Epithelial cell of proximal tubule (primary cell): ENCODE measurements at places on chromosomes 13 and 19. TPM values are rescaled to one million over a fixed set of nuclear protein-coding genes. Genes with fewer than 3 reads are reported as not detected.

Gene HSPH1
- total RNA-seq: 50.9 and 68.9 TPM in 2 replicates

Gene PRODH2
- total RNA-seq: not detected in 2 replicates

Gene SCEL
- 4.8 and 8.5 TPM in 2 replicates for total RNA-seq

Gene PODNL1
- total RNA-seq: 0.46 TPM in 1 of 2 replicates, not detected in the other

Gene KISS1R
- 0.72 and 0.92 TPM in 2 replicates for total RNA-seq

Gene CLDND2
- not detected in 2 replicates for total RNA-seq

Gene MCEMP1
- total RNA-seq: not detected in 2 replicates

Gene LPAR6
- 2.1 and 2.4 TPM in 2 replicates for total RNA-seq
